ENCODE measurements at places on chromosomes 4 and X. TPM values are rescaled to one million over a fixed set of nuclear protein-coding genes. Genes with fewer than 3 reads are reported as not detected.

KLF8 gene
- not detected for total RNA-seq

HTN3 gene
- not detected for total RNA-seq

ADRA2C gene
- 43.8 TPM for total RNA-seq

MAGEB2 gene
- total RNA-seq, result not detected

COL25A1 gene
- total RNA-seq, result not detected

FAM9C gene
- not detected for total RNA-seq

GRCh38 chr4:54254915-54255246 is 25.8 kb downstream of the PDGFRA start:
- no peak for DNase-seq

GRCh38 chrX:138287205-138287877 is 424.2 kb downstream of the FGF13 start:
- DNase-seq, result no peak

DNA sequence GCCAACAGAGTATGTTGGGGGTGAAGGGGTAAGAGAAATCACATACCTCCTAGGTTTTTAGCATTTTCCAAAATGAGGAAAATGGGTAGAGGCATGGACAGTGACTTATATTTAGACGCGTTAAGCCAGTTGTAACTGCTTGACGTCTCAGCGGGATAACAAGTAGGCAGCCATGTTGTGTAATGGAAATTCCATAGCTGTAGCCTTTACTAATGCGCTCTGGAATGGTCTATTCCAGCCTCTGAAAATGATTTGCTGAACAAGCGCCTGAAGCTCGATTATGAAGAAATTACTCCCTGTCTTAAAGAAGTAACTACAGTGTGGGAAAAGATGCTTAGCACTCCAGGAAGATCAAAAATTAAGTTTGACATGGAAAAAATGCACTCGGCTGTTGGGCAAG is 135.5 kb downstream of the PTTG2 start:
- DNase-seq, result no peak

GRCh38 chrX:126658447-126658846 is 105.8 kb upstream of the DCAF12L1 start:
- DNase-seq, result no peak

DNA sequence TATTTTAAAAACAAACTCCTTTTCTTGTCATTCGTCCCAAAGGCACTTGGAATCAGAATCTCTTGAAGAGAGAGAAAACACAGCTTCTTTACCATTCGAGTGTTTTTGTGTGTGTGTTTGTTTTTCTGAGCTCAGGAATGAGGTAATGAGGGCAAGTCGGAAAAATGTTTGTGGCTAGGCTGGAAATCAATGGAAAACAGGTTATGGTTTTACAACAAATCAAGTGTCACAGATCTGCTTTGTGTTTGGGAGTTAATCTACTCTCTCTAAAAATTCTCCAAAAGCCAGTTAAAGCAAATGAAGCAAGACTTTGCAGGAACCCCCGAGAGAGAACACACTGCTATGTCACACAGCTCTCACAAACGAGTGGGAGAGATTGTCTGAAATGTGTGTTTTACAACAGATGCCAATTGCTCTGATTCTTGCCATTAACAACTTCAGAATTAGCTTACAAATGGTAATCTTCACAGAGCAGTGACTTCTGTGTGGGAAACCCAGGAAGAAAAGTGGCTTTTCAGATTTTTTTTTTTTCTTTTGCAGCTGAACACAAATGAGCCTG is 264.1 kb downstream of the CBLL2 start:
- no peak for DNase-seq

DNA sequence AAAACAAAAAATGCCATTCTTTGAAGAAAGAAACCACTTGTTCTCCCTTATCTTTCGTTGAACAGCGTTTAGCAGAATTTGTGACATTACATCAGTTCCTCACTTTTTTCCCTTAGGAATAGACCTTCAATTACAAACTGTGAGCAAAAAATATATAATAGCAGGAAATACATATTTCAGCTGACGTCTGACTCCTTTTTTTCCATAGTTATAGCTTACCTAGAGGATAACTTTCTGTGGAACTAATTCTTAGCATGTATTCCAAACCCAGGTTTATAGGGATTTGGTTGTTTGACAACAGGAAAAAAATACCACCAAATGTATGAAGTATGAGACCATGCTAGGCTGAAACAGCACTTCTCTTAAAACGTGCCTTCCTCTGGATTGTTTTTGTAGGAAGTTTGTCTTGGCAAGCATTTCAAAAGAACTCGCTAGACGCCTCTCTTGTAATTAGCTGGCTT is 2.0 kb upstream of the LIMCH1 start:
- no peak for DNase-seq

DNA sequence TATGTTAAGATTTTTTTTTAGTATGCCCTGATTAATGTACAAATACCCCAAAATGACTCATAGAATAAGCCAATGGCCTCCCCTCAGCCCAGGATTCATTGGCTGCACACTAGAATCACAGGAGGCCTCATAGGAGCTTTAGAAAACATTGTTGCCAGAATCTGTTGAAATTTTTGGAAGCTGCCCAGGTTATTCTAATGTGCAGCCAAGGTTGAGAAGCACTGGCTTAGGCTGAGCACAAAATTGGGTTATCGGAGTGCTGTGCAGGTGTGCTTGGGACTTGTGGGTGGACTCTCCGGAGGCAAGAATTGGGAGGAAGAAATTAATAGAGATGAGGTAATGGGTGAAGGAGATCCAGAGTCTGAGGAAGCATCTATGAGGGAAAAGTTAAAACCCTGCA is 41.3 kb upstream of the VCX start:
- no peak for DNase-seq

DNA sequence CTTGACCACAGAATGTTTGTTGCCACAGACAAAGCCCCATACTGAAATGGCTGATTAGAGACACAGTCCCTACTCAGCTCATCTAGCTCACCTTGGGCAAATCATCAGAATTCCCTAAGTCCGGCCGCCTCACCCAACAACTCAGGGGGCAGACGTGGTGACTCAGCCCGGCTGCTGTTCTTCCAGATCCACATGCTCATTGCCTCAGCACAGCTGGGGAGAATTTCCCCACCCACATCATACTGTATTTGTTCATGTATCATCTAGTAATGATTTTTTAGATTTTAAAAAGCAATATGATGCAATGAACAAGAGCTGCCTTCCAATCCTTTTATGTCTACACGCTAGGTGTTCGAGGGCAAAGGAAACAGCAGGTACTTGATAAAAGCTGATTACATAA is 333.8 kb upstream of the TENM3 start:
- no peak for DNase-seq
